ENCODE measurements at places on chromosomes 3 and 15.
A peak's percentile ranks its signal among the peaks of the same experiment; 100 is the strongest.

DNA sequence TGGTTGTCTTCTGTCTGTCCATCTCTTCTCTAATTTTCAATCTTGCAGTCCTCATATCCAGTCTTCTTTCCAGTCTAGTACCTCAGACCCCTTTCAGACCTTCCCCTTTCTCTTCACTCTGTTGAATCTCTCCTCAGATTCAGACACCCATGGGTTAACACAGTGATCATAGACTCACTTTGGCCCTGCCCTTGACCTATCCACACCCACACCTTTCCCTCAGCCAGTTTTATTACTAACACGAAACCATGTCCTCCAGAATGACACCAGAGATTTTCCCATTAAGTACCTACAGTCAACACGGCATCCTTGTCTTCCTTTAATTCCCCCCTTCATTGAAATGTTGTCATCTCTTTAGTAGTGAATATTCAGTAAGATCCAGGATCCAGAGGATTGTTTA is 74.5 kb upstream of the UBE2E2 start:
- no peaks in the 10 kb centered on the region for H3K36me3 ChIP-seq
- no peak for DNase-seq

DNA sequence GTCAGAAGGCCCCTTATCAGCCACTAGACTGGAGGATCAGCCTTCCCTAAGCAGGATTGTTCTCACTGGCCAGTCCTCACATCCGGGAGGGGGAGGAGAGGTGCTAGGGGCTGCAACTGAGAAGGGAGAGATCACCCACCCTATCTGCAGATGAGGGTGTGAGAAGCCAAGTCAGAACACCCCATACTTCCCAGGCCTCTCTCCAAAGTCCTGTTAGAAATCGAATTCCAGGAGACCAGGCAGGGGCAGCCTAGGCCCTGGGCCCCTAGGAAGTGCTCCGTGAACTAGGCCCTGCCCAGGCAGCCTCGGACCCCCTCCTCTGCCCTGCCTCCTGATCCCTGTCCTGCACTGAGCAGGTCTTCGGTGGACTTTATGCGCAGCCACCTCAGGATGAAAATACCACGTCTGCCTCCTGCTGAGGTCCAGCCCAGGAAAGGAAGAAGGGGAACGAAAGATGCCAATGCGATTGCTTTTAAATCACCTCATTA is 933 bp downstream of the DZIP1L start:
- no peak for DNase-seq
- peak overlapping the region; percentile 75 for H3K27ac ChIP-seq
- no peaks in the 10 kb centered on the region for H3K36me3 ChIP-seq
- peak overlapping the region; percentile 76 for H3K4me3 ChIP-seq

DNA sequence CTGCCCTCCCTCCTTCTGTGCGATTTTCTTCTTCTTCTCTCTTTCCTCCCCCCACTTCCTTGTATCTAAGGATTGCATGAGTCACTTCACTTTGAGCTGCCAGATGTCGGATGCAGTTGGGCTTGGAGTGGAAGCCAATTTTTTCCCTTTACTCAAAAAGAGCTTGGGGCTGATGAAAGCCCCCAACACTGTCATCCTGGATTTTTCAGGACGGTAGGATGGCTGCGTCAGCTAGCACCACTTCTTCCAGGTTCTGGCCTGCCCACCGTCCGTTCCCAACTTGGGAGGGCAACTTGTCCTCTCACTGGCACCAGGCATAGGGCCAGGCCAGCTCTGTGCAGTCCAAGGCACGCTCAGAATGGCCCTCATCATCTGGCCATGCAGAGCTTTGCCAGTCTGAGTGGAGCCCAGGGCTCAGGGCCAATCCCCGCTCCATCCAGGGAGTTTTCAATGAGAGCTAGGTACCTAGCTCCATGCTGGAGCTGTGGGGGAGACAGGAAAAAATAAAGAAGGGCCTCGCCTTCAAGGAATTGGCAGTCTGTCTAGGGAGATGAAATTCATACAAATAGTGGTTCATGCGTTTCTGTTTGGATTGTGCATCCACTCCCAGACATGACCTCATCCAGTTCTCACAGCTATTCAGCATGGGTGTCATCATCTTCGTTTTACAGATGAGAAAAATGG is 47.7 kb upstream of the INSYN1 start:
- H3K4me1 ChIP-seq = peaks cover 95% of the 10 kb centered on the region
- H3K27ac ChIP-seq = peak overlapping the region; percentile 17
- no peak for DNase-seq
- no peak overlapping the region for H3K4me3 ChIP-seq
- H3K27me3 ChIP-seq = no peaks in the 10 kb centered on the region

DNA sequence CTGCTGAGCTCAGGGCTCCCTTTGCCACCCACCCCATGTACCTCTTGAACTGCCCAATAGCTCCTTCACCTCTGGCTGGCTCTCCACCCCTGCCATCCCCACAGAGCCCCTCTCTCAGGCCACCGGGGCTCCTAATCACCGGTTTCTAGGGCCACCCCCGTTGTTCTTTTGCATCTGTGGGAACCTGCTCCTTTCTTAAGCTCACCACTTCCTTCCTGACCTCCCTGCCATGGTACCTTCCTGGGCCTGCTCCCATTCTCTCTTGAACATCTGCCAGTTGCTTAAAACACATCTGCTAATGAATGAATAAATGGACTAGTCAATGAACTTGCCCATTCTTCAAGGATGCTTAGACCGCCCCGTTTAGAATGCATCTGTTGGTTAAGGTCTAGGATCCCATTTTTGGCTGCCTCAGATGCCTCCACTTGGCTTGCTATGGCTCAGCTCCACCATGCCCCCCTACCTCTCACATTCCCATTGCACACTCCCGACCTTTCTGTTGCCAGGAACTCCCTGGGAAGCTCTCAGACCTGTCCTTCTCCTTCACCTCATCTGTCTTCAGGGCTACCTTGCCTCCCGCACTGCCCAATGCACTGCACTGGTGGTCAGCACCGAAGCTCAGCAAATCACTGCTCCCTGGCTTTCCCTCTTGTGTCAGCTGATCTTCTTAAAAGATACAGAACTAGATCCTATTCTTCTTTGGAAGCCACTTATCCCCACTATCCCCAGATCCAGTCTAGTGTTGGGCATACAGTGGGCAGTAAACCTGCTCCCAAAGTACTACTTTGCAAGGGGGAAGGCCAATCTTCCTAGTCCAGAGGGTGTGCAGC is 9.1 kb downstream of the AMOTL2 start:
- H3K4me3 ChIP-seq = no peak overlapping the region
- H3K4me1 ChIP-seq = peaks cover 85% of the 10 kb centered on the region
- DNase-seq = no peak
- peak overlapping the region; percentile 95 for H3K27ac ChIP-seq
- H3K27me3 ChIP-seq = no peaks in the 10 kb centered on the region
- H3K36me3 ChIP-seq = peaks cover 93% of the 10 kb centered on the region

DNA sequence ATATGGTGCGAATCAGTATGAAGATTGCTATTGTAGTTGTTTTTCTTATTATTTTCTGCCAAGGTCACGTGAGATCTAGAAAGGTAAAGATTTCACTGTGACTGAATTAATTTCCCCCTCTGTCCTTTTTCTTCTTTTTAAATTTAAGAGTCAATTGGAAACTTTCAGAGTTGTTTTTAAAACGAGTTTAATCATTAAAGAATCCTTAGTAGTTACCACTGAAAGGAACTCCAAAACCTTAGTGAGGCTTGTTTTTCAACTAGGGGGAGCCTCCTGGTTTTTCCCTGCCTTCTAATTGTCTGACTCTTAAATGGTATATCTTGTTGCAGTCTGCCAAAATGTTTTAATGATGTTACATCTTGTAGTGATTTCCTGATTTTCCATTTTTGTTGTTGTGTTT is 17.6 kb downstream of the P2RY12 start:
- no peak overlapping the region for H3K27ac ChIP-seq
- H3K27me3 ChIP-seq = no peaks in the 10 kb centered on the region
- no peak for DNase-seq
- no peaks in the 10 kb centered on the region for H3K4me1 ChIP-seq

- no peak overlapping the region for H3K4me3 ChIP-seq
- H3K27ac ChIP-seq = no peak overlapping the region
- peaks cover 9% of the 10 kb centered on the region for H3K27me3 ChIP-seq
Measured at GRCh38 chr3:190807719-190808375, 54.6 kb downstream of the GMNC start.

GRCh38 chr3:33848624-33849347 is 50.4 kb downstream of the PDCD6IP start:
- H3K27me3 ChIP-seq = no peaks in the 10 kb centered on the region
- H3K4me1 ChIP-seq = no peaks in the 10 kb centered on the region
- no peak overlapping the region for H3K4me3 ChIP-seq

GRCh38 chr3:137081711-137082110 is 123.9 kb downstream of the IL20RB start:
- no peaks in the 10 kb centered on the region for H3K4me1 ChIP-seq
- H3K4me3 ChIP-seq = no peak overlapping the region
- no peaks in the 10 kb centered on the region for H3K27me3 ChIP-seq
- H3K36me3 ChIP-seq = no peaks in the 10 kb centered on the region
- no peak for DNase-seq
- H3K27ac ChIP-seq = no peak overlapping the region

- no peaks in the 10 kb centered on the region for H3K4me1 ChIP-seq
- no peaks in the 10 kb centered on the region for H3K27me3 ChIP-seq
- no peak for DNase-seq
Measured at GRCh38 chr3:184457329-184457728, 77.5 kb downstream of the CHRD start.

DNA sequence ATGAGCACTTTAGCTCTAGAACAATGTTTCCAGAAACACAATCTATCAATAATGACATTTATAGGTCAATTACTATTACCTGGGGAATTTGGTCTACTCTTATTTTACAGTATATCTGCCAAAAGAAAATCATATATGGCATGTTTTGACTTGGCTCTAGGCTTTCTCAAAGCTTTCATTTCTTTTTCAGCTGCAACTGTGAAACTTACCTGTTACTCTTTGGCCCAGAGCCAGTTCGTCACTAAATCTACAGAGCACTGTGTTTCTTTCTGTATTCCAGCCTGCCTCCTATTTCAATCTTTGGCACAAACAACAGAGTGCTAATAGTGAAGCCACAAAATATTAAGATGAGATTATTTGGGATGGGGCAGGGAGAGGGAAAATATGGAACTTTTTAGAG is 76.0 kb downstream of the P2RY1 start:
- no peak for DNase-seq
- no peak overlapping the region for H3K27ac ChIP-seq
- no peaks in the 10 kb centered on the region for H3K36me3 ChIP-seq
- H3K4me1 ChIP-seq = no peaks in the 10 kb centered on the region
- no peaks in the 10 kb centered on the region for H3K27me3 ChIP-seq
- H3K4me3 ChIP-seq = no peak overlapping the region

- peak within 1 kb of the TSS; percentile 71 for H3K4me3 ChIP-seq
- peaks cover 29% of the 10 kb centered on the region for H3K4me1 ChIP-seq
- H3K27ac ChIP-seq = peak within 1 kb of the TSS; percentile 87
- no peaks in the 10 kb centered on the region for H3K36me3 ChIP-seq
- H3K27me3 ChIP-seq = no peaks in the 10 kb centered on the region
Measured at GRCh38 chr15:78077053-78077870, at the start of gene TBC1D2B. TSS of gene TBC1D2B (minus strand) at chr15:78077711. CDS start at chr15:78077652, 59 bp downstream.

GRCh38 chr3:184315543-184315867 is 1.1 kb downstream of the EIF4G1 start:
- H3K27ac ChIP-seq = peak overlapping the region; percentile 87
- DNase-seq = no peak
- peaks cover 40% of the 10 kb centered on the region for H3K36me3 ChIP-seq

DNA sequence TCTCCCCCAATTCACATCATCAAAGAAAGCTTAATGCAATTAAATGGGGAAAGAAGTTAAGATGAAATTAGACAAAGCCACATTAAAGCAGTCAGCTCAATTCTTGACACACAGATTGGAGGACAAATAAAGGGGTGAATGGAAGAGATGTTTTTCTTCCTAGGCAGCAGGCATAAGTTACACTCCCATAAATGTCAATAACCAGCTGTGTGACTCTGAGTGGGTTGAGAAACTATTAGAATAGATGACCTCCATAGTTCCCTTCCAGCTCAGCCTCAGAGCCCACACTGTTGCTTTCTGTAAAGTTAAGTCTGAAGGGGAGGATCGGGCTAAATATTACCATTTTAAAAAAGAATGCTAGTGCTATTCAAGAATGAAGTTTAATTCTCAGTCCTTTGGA is 71.0 kb downstream of the THBS1 start:
- no peaks in the 10 kb centered on the region for H3K27me3 ChIP-seq
- H3K36me3 ChIP-seq = no peaks in the 10 kb centered on the region
- no peak overlapping the region for H3K4me3 ChIP-seq

- no peaks in the 10 kb centered on the region for H3K4me1 ChIP-seq
- DNase-seq = no peak
- H3K27me3 ChIP-seq = no peaks in the 10 kb centered on the region
- H3K27ac ChIP-seq = no peak overlapping the region
- no peak overlapping the region for H3K4me3 ChIP-seq
- H3K36me3 ChIP-seq = no peaks in the 10 kb centered on the region
Measured at GRCh38 chr3:707041-707440, 385.8 kb upstream of the CNTN6 start.

DNA sequence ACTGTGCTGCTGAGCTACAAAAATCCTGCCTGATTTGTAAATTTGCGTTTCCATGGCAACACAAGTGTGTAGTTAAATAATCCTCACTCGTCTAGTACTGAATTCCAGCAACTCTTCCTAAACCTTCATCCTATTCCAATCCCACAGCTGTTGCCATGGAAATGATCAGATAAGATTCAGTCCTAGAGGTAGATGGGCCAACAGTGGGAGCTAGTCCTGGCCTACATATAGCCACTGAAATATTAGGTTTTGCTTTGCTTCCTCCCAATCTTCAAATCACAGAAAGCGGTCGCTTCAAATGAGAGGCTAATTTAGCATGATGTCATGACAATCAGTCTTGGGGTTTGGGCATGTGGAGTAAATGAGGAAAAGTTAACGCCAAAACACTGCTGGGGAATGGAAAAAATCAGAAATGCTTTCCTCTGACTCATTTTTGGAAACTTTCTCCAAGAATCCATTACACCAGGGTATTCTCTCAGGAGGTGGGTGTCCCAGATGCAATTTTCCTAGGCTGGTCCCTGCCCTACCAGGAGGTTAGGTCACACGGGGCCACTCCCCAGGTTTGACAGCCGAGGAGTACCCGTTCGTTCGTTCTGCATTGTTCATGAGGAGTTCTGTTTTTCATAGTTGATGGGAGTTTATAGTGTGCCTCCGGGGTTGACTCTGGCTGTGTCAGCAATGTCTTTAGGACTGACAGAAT is 159.2 kb upstream of the SLCO3A1 start:
- no peaks in the 10 kb centered on the region for H3K27me3 ChIP-seq
- peak; percentile 97 for DNase-seq
- H3K4me1 ChIP-seq = peaks cover 4% of the 10 kb centered on the region
- no peaks in the 10 kb centered on the region for H3K36me3 ChIP-seq

DNA sequence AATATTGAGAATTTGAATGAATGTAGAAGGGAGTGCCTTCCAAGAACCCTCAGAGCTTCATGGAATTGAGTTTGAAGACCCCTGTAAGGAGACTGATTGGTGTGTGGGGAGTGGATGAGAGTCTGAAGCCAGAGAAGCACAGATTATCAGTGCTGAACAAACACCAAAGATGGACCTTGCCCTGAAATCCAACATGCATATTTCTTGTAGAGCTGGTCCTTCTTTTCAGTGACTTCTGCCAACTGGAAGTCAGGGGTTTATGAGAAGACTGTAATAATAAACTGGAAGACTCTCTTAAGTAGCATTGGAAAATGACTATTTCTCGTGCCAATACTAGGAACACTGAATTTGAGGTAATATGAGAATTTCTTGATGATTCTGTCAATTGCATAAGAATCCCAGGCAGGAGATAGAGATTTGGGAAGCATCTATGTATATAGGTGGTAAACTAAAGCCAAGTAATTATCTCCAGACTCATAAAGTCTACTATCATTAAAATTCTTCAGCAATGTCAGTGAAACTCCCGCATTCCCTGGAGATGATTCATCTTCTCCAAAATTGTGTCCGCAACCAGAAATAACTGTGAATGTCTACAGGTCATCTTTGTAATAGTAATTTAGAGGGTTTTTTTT is 213.8 kb downstream of the IL5RA start:
- H3K4me1 ChIP-seq = no peaks in the 10 kb centered on the region
- H3K4me3 ChIP-seq = no peak overlapping the region
- no peaks in the 10 kb centered on the region for H3K36me3 ChIP-seq
- no peaks in the 10 kb centered on the region for H3K27me3 ChIP-seq
- DNase-seq = no peak

Data from spinal cord (tissue), 10 donors.